Cortex of kidney (tissue), 1 donor: ENCODE measurements at places on chromosomes 3 and 15.

DNA sequence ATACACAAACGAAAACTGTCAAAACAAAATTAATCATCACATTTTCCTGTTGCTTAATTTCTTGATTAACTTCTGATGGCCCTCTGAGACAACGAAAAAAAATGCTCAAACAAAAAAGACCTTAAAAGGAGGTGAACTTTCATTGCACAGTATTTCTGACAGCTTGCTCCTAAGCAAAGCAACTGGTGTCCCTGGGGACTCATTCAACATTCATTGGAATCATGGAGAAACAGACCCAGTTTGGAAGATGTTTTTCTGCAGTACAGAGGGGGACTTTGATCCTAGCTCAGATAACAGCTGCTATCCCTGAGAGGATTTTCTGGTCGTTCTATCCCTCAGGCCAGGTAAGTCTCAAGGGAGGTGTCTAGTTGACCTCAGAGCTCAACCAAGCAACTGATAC lies 378.7 kb upstream of the ATP11B start:
- no peak for DNase-seq

DNA sequence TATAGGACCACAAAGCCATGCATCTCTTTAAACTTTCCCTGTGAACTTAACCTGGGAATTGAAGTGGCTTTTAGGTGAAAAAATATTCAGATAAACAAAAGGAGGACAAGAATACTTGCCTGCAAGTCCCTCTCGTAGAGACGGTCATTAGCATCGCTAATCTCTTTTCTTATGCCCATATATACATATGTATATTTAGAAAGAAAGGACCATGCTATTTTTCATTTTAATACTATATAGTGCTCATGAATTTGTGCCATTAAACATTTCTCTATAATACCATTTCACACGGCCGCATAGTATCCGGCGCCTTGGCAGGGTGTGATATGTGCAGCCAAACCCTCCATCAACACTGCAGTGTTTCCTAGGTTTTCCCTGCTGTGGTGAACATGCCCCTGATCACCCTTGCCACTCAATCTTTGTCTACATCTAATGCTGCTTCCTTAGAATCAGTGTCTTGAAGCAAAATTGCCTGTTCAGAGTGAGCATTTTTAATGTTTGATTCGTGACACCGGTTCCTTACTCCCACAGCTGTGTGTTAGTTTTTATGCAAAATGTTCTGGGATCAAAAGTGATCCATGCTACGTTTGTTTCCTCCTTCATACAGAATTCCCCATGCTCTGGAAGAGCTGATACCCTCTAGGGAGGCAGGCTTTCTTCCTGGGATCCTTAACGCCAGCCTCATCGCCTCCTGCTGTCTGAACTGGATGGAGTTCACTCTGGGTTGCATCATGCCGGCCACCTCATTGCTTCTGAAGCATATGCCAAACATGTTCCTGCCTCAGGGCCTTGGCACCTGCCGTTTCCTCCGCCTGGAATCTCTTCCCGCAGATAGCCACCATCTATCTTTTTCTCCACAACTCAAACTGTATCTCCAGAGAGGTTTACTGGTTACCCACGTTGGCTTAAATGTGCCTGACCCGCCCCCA lies 118.1 kb downstream of the FBLN2 start:
- no peak for DNase-seq

DNA sequence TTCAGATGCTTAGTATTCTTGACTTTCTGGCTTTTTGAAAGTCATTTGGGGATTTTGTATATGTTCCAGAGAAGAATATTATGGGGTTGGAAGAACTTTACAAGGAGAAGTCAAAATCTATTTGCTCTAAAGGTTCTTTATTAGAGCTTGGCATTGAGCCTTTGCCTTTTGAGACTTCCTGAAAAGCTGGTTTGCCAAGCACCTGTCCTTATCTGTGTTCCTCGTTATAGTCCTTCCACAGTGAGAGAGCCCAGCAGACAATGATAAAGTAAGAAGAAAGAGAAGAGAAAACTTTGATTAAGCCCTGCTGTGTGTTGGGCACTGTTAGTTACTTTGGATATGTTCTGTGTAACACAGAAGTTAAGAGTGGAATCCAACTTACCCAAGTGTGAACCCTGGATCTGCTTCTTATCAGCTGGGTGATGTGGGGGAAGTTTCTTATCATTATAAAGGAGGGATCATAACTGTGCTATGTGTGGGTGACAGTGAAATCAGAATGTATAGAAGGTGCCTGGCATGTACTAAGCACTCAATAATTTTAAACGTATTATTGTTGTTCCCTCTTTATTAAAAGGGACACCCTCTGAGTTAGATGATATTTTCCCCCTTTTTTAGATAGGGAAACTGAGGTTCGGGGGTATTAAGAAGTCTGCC lies 44.3 kb upstream of the POLR2M start:
- DNase-seq, result no peak

DNA sequence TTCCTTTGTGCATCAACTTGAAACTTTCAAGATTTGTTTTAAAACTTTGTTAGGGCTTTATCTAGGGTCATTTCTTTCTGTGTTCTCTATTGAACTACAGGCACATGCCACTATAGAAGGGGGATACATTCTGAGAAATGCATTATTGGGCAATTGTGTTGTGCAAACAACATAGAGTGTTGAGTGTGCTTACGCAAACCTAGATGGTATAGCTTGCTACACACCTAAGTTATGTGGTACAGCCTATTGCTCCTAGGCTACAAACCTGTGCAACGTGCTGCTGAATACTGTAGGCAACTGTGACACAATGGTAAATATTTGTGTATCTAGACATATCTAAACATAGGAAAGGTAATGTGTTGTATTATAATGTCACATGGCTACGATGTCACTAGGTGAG lies 33.0 kb upstream of the KLF13 start:
- no peak for DNase-seq

DNA sequence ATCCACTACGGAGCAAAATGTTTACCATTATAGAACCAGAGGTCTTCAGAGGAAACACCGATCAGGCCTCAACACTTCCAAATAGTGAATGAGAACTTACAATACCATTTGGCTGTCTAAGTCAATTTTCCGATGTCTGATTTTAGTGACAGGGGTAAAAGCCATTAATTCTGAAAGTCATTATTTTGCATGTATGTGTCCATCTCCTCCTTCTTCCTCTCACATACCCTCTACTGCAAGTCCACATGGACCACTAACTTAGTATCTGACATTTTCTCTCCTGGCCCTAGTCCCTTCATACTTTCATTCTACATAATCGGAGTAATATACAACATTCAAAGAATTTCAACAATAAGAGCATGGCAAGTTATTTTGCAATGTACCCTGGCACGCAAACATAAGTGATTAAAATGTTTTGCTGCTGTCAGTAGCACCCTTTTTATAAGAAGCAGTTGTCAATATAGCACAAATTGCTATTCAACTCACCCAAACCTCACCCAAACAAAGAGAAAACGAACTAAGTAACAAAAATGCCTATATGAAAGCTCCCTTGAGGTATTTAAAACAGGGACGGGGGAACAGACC lies 1.9 kb downstream of the TOP2B start:
- DNase-seq, result no peak

GRCh38 chr3:32136703-32137102 lies 30.3 kb downstream of the GPD1L start:
- DNase-seq, result no peak

- no peak for DNase-seq
Measured at GRCh38 chr3:124671106-124671505, 59.1 kb upstream of the UMPS start.

- no peak for DNase-seq
Measured at GRCh38 chr3:43957553-43957952, 266.8 kb downstream of the ABHD5 start.

- DNase-seq, result no peak
Measured at GRCh38 chr3:34263101-34263621, 464.7 kb downstream of the PDCD6IP start.
